ENCODE measurements at places on chromosomes 6 and 20.

DNA sequence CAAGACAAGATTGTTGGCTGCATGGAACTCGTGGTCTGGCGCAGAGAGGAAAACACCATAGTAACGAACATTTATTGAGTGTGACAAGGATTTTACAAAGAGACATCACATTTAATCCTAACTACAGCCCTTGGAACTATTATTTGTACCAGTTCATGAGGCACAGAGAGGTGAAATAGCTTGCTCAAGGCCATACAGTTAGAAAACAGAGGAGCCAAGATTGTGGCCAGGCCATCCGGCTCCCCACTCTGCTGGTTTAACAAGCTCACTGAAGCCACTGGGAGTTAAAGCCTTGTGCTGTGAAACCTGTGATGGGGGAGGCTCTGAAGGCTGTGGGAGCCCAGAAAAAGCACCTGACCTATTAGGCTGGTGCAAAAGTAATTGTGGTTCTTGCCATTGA lies 74.9 kb upstream of the ZNFX1 start:
- no peak for DNase-seq

DNA sequence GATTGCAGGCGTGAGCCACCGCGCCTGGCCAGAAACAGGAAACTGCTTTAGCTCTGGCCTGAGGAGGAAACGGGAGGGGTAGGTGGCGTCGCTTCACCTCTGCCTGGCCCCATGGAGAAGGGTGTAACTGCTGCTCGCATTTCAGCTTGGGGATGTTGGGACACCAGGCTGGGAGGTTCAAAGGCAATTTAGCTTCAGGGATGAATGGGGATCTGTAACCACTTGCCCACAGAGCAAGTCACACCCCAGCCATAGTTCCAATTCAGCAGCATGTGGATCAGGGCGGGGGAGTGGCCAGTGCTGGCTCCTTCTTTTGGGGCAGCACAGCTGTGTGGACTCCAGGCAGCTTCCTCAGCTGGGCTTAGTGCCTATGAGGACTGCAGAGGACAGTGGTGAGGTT lies 34.8 kb upstream of the NUP153 start:
- no peak for DNase-seq

DNA sequence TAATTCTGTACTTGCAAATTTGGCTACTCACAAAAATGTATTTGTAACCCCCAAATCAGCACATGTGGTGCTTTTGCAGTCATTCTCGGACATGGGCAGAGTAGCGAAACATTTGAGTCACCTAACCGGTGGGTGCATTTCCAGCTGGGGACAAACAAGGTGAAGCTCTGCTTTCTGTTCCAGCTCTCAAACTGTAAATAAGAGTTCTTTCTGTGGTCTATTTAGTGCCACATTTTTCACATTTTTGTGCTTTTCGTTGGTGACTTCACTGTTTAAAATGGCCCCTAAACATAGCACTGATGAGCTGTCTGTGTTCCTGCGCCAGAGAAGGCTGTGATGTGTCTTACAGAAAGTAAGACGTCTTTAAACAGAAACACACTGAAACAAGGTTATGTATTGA lies 244.5 kb downstream of the CDC5L start:
- DNase-seq = no peak

- DNase-seq = no peak
Observed at GRCh38 chr6:12369781-12370262, 79.7 kb downstream of the EDN1 start.

Data from epithelial cell of proximal tubule (primary cell).